Spinal cord (tissue), 10 donors: ENCODE measurements at places on chromosomes 1 and 21. TPM values are rescaled to one million over a fixed set of nuclear protein-coding genes. Genes with fewer than 3 reads are reported as not detected.

Gene C8A
- polyA plus RNA-seq: not detected

Gene KRTAP23-1
- not detected for polyA plus RNA-seq

Gene CHODL
- polyA plus RNA-seq: 31.8 TPM

Gene GPR157
- 1.4 TPM for polyA plus RNA-seq

Gene TSSK3
- 4.4 TPM for polyA plus RNA-seq

Gene FAM3B
- polyA plus RNA-seq: 0.65 TPM

Gene F3
- polyA plus RNA-seq: 104 TPM

Gene HES2
- polyA plus RNA-seq: 0.38 TPM

Gene SPATA17
- polyA plus RNA-seq: 8.2 TPM

Gene LINGO4
- polyA plus RNA-seq: 1.0 TPM

Gene EXO5
- polyA plus RNA-seq: 13.0 TPM

Gene GBP3
- polyA plus RNA-seq: 3.1 TPM

Gene FRRS1
- 1.9 TPM for polyA plus RNA-seq

Gene ADAMTS5
- 5.7 TPM for polyA plus RNA-seq

Gene CD101
- polyA plus RNA-seq: 6.5 TPM

Gene BMP8B
- polyA plus RNA-seq: 19.3 TPM

Gene TNFRSF8
- not detected for polyA plus RNA-seq

Gene MFN2
- polyA plus RNA-seq: 79.7 TPM

Gene CYP4A11
- 3.5 TPM for polyA plus RNA-seq

Gene KRTAP19-1
- polyA plus RNA-seq: not detected

Gene SPRR1A
- polyA plus RNA-seq: not detected

Gene ZNF695
- polyA plus RNA-seq: 3.5 TPM

Gene HPDL
- polyA plus RNA-seq: 4.6 TPM

Gene SERPINC1
- 0.18 TPM for polyA plus RNA-seq

Gene KANK4
- polyA plus RNA-seq: 8.9 TPM

Gene GPBP1L1
- 51.0 TPM for polyA plus RNA-seq

Gene RGS5
- polyA plus RNA-seq: 22.6 TPM

Gene TMEM183A
- 76.6 TPM for polyA plus RNA-seq

Gene HHAT
- polyA plus RNA-seq: 4.8 TPM

Gene SAMD13
- 4.0 TPM for polyA plus RNA-seq

Gene AMIGO1
- polyA plus RNA-seq: 17.7 TPM

Gene DOCK7
- 51.7 TPM for polyA plus RNA-seq

Gene LENEP
- not detected for polyA plus RNA-seq

Gene TNFRSF4
- 1.2 TPM for polyA plus RNA-seq

Gene ALX3
- polyA plus RNA-seq: not detected

Gene PRKAB2
- polyA plus RNA-seq: 30.2 TPM

Gene CDA
- 0.99 TPM for polyA plus RNA-seq

Gene FLG2
- polyA plus RNA-seq: 0.11 TPM

Gene OR2T2
- polyA plus RNA-seq: not detected

Gene TTC34
- 1.2 TPM for polyA plus RNA-seq
